Vein endothelial cell (primary cell): ENCODE measurements at places on chromosomes 6 and 20. TPM values are rescaled to one million over a fixed set of nuclear protein-coding genes. Genes with fewer than 3 reads are reported as not detected.

DEF6 gene
- total RNA-seq: 0.96 and 0.98 TPM in 2 replicates

SDHAF4 gene
- 6.9 and 9.1 TPM in 2 replicates for total RNA-seq

NT5E gene
- total RNA-seq: 159 and 206 TPM in 2 replicates

TFEB gene
- 3.3 and 4.2 TPM in 2 replicates for total RNA-seq

FUT9 gene
- total RNA-seq: under 0.01 TPM in 2 replicates
